ENCODE measurements at places on chromosomes 5 and 9.
A peak's percentile ranks its signal among the peaks of the same experiment; 100 is the strongest.

DNA sequence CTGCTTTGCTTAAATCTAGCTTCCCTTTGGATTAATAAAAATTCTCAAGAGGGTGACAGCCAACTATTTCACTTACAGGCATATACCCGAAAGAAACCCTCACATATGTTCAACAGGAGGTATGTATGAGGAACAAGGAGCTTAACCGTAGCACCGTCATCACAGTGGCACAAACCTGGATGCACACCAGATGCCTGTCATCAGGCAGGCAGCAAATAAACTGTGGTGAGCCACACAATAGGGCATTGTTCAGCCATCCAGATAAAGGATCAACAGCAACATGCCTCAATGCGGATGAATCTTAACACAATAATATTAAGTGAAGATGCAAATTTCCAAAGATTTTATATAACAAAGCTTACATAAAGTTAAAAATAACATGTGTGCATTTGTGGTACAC lies 5.5 kb upstream of the TNFSF15 start:
- DNase-seq: no peak

DNA sequence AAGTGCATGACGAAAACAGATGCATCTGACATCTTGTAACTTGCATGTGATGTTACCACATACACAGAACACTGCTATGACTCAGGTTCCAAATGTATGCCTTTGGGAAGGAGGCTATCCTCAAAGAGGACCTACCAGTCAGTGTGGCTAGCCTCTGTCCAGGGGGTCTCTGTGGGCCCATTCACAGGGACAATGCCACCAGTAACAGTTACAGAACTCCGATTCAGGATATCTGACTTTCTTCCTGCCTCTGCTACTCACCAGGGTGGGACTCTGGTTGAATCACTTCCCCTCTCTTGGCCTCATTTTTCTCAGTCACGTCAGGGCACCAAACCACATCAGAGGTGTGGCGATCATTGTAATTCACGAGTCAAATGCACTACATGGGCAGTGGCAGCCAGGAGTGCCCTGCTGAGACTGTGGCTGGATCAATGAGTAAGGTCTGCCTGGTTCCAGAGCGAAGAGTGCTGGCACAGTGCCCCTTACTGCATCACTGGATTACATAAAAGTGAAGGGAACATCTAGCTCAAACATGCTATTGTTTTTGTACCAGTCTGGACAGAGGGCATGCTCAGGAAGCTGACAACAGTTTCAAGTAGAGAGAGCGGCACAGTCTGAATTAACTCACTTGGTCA lies 13.2 kb downstream of the ATOX1 start:
- peak; percentile 53 for DNase-seq

- DNase-seq: no peak
Measured at GRCh38 chr5:126976520-126977172, 53.7 kb downstream of the MARCHF3 start.

GRCh38 chr9:133250741-133251170 lies 24.2 kb downstream of the ABO start:
- no peak for DNase-seq

GRCh38 chr9:127825319-127826051 lies 22.8 kb downstream of the FPGS start:
- no peak for DNase-seq

- DNase-seq: no peak
Measured at GRCh38 chr9:112252194-112252593, 77.1 kb upstream of the SUSD1 start.

DNA sequence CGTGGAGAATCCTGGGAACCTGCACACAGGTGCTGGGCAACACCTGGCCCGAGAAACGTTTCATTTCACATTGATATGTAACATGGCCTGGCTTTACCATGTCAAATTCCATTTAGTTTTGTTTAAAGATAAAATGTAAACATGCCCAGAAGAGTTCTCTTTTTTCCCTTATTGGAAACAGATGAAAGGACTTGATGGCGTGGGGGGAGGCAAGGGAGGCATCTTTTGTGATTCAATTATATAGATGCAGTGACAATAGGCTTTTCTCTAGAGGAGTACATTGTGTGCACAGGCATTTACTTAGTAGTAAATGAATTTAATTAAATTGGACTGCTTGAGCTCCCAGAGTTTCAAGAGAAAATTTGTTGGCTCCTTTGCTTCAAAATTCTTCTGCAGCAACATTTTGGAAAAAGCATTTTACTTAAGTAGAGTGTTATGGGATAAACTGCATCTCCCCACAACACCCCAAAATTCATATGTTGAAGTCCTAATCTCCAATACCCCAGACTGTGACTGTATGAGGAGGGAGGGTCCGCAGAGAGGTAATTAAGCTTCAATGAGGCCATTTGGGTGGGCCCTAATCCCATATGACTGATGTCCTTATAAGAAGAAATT lies 254.3 kb upstream of the NFIL3 start:
- no peak for DNase-seq

DNA sequence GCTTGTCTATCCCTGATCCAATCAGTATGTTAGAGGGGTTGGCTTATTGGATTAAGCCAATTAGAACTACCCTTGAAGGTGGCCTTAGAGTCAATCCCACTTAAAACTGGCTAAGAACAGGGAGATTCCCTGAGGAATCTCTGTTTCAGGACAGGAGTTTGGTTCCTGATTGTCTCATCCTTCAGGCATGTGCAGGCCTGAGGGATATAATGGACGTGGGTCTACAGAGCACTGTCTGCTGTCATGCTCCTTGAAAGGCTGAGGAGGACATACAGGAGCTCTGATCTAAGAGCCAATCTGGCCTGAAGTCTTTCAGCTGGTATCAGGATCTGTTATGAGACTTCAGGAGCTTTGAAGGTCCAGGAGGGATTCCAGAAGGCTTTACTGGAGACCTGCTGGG lies 36.2 kb upstream of the PRXL2C start:
- DNase-seq: no peak
